ENCODE measurements at places on chromosomes 3 and 15.

GRCh38 chr3:127439621-127440020 lies 150.9 kb downstream of the TPRA1 start:
- no peak for DNase-seq

DNA sequence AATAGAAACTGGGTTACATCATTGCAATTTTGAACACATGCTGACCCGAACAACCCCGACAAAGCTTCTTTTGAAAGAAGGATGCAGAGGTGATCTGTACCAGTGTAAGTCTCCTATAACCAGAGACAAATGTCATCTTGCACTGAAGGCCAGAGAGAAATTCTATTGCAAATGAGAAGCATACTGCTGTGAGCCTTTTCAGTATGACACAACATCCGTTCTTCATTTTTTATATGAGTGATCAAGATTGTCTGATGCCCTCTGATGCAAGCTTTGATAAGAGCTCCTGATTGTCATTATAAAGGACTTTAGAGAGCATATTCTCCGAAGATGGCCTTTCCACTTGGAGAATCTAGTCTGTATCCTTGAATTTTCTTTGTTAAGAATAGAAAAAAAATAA lies 36.9 kb downstream of the PCOLCE2 start:
- DNase-seq = no peak

- DNase-seq = no peak
Observed at GRCh38 chr3:57086201-57086600, 25.7 kb downstream of the SPATA12 start.

GRCh38 chr3:108818404-108818803 lies 4.2 kb upstream of the TRAT1 start:
- peak; percentile 42 for DNase-seq

- DNase-seq = no peak
Observed at GRCh38 chr3:59285560-59285959, 235.7 kb upstream of the CFAP20DC start.
